Right ventricle myocardium superior (tissue), 1 donor: ENCODE measurements at places on chromosomes 12 and 14. TPM values are rescaled to one million over a fixed set of nuclear protein-coding genes. Genes with fewer than 3 reads are reported as not detected.

The CPNE6 gene
- total RNA-seq: not detected

The SLC25A47 gene
- not detected for total RNA-seq

The LRRC10 gene
- total RNA-seq: 40.5 TPM

The TMEM121 gene
- total RNA-seq: 3.1 TPM

The RNASE7 gene
- not detected for total RNA-seq

The PIWIL1 gene
- not detected for total RNA-seq
